Activated CD4-positive, alpha-beta T cell treated with anti-CD3 and anti-CD28 coated beads for 4 hours (primary cell): ENCODE measurements at places on chromosomes 3 and 15.

- no peak for DNase-seq
Measured at GRCh38 chr3:188641076-188641475, 487.1 kb downstream of the LPP start.

DNA sequence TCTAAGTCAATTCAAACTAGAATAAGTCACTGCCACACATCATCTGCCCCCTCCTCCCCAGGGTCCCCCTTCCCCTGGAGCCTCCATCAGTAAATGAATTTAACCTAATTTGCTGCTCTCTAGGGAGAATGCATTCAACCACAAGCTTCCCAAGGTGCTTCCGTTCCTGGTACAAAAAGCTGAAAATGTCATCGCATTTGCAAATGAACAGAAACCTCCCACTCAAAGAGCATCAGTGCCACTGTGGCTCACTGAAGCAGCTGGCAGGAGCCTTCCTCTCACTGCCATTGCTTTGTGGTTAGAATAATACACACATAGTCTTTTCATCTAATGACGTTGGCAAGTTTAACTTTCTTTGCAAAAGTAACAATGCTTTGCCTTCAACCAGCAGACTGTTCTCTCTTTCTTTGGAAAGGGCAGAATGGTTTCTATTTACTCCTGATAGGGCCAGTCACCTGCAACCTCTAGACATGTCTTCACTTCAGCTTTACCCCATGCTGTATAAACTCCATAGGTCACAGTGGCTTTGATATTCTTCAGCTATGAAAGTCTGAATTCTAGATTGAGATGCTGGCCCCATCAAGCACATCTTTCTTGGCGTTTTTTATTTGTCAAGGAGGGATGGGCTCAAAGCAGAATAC lies 238.1 kb downstream of the CPNE4 start:
- no peak for DNase-seq

- DNase-seq: no peak
Measured at GRCh38 chr3:153591561-153592245, 429.7 kb downstream of the RAP2B start.

GRCh38 chr3:110405830-110406585 lies 665.6 kb upstream of the NECTIN3 start:
- DNase-seq: no peak

DNA sequence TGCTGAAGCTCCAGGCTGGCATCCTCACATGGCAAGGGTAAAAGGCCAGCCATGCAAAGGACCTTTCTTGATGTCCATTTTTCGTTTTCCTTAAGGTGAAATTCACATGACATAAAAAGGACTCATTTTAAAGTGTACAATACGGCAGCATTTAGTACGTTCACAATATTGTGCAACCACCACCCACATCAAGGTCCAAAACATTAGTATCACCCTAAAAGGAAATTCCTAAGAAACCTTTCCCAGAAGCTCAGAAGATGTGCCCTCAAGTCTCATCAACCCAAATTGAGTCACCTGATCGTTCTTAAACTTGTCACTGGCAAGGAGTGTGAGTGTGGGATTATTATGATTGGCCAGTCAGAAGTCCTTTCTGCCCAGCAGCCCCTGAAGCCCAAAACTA lies 250.1 kb downstream of the TLE3 start:
- DNase-seq: no peak

DNA sequence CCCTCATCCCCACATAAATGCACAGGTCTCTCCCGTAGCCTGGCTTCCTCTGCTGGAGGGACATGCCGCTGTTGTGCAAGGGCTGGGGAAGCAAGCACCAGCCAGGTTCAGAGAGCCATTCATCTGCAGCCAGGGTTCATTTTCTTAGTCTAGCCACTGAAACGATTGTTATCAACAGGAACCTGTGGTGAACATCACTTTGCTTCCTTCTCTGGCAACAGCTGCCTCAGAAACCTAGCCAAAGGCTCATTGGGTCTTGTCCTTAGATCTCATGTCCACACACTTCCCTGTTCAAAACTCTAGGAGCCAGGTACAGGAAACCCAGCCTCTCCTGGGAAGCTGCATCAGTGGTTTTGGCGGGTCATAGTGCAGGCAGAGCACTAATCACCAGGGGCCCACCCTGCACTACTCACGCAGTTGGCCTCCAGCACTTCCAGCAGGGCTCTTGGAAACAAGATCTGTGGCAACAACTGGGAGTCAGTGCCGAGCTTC lies 47.0 kb downstream of the OXNAD1 start:
- DNase-seq: peak; percentile 31

- DNase-seq: no peak
Measured at GRCh38 chr3:193481436-193481835, 73.3 kb downstream of the ATP13A4 start.

GRCh38 chr3:128486681-128487537 lies 6.1 kb downstream of the GATA2 start:
- DNase-seq: no peak

- DNase-seq: no peak
Measured at GRCh38 chr15:88690331-88690730, 51.5 kb downstream of the ISG20 start.

DNA sequence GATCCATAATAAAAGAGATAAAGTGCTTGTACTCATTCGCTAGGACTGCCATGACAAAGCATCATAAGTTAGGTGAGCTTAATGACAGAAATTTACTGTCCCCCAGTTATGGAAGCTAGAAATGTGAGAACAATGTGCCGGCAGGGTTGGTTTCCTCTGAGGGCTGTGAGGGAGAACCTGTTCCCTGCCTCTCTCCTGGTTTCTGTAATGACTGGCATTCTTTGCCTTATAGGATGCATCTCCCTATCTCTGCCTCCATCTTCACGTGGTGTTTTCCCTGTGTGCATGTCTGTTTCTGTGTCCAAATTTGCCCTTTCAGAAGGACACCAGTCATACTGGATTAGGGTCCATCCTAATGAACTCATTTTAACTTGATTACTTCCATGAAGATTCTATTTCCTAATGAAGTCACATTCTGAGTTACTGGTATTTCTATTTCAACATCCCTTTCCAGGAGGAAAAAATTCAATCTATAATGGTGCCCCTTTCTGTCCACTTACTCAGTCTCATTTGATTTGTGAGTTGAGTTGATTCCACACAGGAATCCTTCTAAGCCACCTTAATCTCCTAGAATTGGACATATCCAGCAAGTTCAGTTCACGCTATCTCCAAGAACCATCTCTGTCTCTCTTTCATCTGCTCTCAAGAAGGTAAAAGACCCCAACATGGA lies 71.2 kb upstream of the LIPC start:
- DNase-seq: no peak

- DNase-seq: no peak
Measured at GRCh38 chr3:48756640-48757039, 39.6 kb upstream of the IP6K2 start.

GRCh38 chr15:86505951-86506350 lies 426.3 kb downstream of the AGBL1 start:
- DNase-seq: no peak

GRCh38 chr3:157026091-157026490 lies 133.9 kb downstream of the CCNL1 start:
- DNase-seq: no peak

GRCh38 chr15:86203462-86203861 lies 123.8 kb downstream of the AGBL1 start:
- DNase-seq: no peak

DNA sequence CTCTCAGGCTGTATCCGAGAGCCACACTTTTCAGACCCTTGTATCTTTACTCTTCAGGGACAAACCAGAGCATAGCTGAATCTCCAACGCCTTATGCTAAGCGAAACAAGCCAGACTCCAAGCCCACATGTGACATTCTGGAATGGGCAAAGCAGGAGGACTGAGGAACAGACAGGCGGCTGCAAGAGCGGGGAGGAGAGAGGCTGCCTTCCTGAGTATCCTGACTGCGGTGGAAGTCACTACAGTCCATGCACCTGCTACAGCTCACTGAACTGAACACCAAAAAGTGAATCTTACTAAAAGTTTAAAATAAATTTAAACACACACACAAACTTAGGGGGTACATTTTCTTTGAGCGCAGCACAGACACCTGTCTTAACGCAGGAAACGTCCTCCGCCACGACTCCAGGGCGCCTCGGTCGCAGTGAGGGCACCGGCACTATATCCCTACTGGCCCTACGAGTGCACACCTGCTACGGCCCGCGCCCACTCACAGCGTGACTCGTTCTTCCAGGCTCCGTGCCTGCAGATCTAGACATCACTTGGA lies 1.4 kb downstream of the CYFIP1 start:
- no peak for DNase-seq

DNA sequence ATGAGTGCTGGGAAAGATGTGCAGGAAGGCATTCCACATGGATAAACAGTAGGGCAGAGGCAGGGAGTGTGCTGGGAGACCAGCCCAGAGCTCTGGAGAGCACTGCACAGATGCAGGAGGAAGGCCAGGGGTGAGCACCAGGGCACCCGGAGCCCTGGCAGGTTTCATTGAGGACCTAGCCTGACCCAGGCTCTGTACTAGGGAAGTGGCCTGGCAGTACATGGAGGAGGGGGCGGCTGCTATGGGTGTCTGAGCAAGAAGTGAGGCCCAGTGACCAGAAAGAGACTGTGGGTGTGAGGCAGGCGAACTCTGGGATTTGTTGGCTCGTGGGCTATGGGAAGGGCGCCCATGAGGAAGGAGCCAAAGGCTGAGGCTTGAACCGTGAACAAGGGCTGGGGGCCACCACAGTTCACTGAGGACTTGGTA lies 139.1 kb downstream of the DNAJB8 start:
- no peak for DNase-seq

DNA sequence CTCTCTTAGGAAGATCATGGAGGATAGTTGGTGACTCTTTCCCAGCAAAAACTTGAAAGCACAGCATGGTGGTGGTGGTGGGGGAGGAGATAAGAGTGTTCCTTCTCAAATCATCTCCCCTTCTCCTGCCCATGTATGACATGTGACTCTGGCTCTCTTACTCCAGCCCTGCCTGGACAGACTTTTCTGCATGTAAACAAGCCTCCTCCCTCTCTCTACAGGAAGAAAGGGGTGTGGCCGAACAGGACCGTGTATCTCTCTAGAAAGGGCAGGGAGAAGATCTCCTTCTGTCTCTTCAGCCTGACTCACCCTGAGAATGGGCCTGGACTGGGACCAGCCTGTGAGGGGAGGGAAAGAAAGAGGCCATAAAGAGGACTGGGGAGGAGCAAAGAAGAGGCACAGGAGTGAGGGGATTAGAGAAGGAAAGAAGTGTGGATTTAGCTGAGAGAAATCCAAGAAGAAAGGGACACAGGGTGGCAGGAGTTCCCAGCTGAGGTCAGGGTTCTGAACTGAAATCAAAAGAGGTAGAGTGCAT lies 1.5 kb downstream of the CELF6 start:
- DNase-seq: no peak

- DNase-seq: no peak
Measured at GRCh38 chr15:85280203-85280602, 100.2 kb upstream of the AKAP13 start.

- DNase-seq: no peak
Measured at GRCh38 chr15:80957556-80957955, 32.1 kb downstream of the MESD start.

- no peak for DNase-seq
Measured at GRCh38 chr3:47622671-47623461, 44.2 kb upstream of the CSPG5 start.

DNA sequence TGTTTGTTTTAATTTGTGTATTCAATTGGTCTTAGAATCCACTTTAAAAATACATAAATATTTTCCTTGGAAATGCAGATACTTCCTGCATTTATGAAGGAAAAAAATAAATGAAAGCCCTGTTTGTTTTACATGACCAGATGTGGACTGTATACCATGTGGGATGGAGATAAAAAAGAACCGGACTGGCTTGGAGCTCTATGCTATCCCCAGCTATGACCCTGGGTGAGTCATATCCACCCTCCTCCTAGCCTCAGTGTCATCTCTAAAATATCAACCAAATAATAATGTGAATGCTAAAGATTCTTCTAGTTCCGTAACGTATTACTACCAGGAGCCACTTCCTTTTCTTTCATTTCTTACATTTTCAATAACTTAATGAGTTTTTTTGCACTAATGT lies 44.5 kb upstream of the PDZRN3 start:
- no peak for DNase-seq

DNA sequence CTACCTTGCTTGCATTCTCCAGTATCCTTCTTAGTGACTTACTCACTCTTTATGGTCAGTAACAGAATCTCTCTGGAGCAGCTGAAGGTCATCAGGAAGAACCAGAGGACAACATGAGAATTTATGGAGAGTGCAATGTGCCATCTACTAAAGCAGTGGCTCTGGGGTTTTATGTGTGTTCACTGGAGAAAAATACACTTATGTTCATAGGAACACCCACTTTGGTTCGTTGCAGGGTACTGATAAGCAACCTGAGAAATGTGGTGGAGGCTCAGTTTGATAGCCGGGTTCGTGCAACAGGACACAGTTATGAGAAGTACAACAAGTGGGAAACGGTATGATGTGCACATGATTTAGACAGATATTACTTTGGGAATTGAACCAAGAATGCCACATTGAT lies 12.8 kb downstream of the CPB1 start:
- no peak for DNase-seq

DNA sequence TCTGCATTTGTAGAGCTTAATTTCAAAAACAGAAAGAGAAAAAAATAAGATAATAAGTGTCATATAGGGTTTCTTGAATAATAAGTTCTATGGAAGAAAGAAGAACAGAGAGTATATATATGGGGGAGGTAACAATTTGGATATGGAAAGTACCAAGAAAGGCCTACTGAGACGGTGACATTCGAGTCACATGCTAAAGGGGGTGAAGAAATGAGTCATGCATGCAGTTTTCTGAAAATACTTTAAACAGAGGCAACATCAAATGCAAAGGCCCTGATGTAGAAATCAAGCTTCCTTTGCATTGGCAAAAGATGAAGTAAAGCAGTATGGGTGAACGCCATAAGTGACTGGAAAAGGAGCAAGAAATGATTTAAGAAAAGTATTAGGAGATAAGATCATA lies 371.6 kb upstream of the ZNF385D start:
- no peak for DNase-seq

GRCh38 chr15:46309914-46310313 lies 675.1 kb downstream of the SQOR start:
- DNase-seq: no peak

GRCh38 chr3:183494341-183494740 lies 61.2 kb downstream of the KLHL6 start:
- DNase-seq: no peak

- DNase-seq: no peak
Measured at GRCh38 chr3:170437176-170437575, 18.5 kb downstream of the CLDN11 start.

DNA sequence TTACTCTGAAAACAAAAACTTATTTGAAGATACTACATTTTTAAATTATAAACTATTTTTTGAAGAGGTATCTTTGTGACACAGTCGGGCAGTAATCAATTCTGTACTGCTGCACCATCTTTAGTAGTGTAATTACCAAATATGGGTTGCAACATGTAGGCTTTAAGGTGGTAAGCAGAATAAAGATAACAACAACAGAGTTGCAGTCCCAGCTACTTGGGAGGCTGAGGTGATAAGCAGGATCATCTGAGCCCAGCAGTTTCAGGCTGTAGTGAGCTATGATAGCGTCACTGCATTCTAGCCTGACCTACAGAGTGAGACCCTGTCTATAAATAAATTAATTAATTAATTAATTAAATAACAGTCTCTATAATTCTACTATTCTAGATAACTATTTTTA lies 6.0 kb downstream of the PLOD2 start:
- DNase-seq: no peak
